ENCODE measurements at places on chromosomes 3 and 15.

GRCh38 chr15:57503051-57503702 lies 88.5 kb upstream of the MYZAP start:
- DNase-seq: no peak

- peak; percentile 72 for DNase-seq
Observed at GRCh38 chr3:32175607-32176197, 62.8 kb upstream of the CMTM8 start.

GRCh38 chr15:69703532-69704187 lies 251.0 kb downstream of the RPLP1 start:
- DNase-seq: no peak

DNA sequence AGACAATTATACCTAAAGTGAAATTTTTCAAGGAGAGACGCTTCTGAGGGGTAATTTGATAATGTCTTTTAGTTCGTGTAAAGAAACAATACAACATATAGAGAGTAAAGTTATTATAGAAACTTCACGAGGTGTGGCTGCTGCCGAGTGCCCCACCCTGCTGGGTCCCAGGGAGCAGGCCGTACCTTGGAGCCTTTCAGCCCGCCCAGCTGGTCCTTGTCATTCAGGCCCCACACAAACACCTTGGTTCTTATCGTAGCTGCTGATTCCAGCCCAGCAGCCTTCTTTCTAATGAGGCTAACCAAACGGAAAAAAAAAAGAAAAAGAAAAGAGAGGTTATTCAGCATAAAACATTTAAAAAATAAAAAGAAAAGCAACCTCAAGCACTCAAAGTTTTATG lies 83.1 kb upstream of the OCA2 start:
- DNase-seq: no peak

DNA sequence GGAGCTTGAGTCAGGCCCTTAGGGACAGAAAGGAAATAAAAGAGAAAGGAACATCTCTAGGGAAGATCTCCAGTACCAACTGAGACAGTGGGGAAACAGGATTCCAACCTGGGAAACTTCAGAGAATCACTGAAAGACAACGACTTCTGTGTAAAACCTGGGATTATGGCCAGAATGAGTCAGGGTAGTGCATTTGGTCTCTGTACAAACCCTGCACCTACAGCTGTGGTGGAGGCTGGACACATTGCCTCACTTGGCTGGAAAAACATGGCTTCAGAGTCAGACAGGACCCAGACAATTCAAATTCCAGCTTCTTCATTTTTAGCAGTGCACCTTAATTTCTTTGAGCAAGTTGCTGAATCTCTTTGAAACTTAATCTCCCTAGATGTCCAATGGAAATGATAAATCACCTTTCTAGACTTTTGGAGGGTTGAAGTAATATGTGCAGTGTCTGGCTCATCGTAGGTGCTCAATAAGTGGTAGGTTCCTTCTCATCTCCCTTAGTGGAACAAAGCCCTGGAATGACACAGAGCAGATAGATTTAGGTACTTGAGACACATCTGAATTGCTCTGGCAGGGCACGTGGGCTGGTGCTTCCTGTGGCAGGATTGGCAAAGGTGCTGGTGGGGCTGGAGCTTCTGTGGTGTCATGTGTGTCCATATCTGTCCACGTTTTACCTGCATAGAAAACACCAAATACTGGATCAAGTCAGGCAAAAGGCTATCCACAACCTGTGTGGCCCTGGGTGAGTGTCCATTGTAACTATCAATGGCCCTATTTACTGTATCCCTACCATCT lies 6.1 kb upstream of the CLSTN2 start:
- DNase-seq: no peak

DNA sequence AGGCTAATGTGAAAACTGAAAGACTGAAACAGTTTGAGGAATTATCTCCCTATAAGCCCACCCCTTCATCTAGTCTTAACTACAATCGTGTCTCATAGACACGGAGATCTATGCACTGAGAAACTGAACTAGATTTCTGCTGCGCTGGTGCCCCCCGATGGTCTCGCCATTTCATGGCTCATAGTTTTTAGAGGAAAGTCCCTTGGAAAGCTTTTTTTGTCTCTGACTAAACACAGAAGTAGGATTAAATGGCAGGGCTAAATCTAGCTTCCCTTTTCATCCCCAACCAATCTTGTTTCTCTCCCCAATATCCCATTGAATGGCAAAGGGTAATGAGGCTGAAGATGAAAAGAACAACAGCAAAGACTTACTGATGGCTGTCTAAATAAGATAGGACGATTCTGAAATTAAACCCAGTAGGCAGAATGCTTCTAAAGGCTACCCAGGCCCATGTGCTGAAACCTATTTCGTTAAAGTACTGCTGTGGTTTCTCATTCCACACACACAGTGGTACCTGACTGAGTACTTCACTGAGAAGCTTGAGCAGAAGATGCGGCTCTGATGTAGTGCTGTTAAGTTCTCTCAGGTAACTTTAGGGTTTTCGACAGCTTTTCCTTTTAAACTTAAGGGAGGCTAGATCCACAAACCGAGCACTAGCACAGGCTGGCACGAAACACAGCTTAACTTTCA lies 142.7 kb downstream of the GADL1 start:
- peak; percentile 47 for DNase-seq

DNA sequence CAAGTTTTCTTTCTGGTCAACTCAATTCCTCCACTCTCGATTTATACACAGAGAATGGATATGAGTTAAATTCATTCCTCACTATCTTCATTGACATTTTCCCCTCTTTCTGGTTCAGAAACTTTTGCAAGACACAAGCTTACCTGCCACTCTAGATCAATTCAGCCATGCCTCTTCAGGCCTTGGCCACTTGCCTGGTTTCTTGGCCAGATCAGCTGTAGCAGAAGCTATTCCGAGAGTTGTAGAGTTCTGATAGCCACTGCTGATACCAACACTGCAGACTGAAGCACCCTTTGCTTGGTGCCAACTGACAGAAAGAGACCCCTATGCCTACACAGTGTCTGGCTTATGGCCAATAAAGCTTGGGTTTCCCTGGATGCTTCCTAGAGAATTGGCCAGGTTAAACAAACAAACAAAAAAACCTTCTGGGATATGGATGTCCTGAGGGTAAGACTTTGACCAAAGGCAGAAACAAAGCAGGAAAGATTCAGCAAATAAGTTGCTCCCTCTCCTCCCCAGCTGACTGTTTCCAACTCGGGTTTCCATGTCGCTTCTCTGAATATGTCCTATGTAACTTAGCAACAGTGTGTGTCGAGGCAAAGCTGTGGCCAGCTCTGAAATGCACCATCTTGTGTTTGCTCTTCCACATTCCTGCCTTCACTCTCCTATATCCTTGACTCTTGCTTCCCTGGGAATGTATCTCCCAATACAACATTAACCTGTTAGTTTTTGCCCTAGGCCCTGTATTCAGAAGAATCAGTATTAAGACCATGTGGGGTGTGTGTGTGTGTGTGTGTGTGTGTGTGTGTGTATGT lies 521.6 kb downstream of the EPHA3 start:
- DNase-seq: no peak

- no peak for DNase-seq
Observed at GRCh38 chr3:115098354-115099073, 48.6 kb downstream of the ZBTB20 start.

DNA sequence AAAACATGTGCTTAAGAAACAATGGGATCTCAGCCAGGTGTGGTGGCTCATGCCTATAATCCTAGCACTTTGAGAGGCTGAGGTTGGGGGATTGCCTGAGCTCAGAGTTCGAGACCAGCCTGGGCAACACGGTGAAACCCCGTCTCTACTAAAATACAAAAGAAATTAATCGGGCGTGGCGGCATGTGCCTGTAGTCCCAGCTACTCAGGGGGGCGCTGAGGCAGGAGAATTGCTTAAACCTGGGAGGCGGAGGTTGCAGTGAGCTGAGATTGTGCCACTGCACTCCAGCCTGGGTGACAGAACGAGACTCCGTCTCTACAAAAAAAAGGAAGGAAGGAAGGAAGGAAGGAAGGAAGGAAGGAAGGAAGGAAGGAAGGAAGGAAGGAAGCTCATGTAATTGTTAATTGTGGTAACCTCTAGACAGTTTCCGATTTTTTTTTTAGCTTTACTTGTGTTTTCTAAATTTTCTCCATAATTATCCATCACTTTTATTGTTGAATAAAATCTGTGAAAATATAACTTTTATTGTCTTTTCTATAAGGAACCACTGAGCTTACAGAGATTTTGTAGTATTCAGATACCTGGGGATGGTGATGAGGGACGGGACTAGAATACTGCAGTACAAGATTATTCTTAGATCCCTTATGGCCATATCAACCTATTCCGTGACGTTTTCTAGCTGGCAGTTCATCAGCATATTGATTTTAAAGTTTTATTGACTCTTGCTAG lies 506.9 kb downstream of the NR2F2 start:
- no peak for DNase-seq

GRCh38 chr3:196569003-196569516 lies 600 bp downstream of the FBXO45 start:
- peak; percentile 39 for DNase-seq

GRCh38 chr3:141070727-141071357 lies 19.7 kb downstream of the SPSB4 start:
- DNase-seq: no peak

DNA sequence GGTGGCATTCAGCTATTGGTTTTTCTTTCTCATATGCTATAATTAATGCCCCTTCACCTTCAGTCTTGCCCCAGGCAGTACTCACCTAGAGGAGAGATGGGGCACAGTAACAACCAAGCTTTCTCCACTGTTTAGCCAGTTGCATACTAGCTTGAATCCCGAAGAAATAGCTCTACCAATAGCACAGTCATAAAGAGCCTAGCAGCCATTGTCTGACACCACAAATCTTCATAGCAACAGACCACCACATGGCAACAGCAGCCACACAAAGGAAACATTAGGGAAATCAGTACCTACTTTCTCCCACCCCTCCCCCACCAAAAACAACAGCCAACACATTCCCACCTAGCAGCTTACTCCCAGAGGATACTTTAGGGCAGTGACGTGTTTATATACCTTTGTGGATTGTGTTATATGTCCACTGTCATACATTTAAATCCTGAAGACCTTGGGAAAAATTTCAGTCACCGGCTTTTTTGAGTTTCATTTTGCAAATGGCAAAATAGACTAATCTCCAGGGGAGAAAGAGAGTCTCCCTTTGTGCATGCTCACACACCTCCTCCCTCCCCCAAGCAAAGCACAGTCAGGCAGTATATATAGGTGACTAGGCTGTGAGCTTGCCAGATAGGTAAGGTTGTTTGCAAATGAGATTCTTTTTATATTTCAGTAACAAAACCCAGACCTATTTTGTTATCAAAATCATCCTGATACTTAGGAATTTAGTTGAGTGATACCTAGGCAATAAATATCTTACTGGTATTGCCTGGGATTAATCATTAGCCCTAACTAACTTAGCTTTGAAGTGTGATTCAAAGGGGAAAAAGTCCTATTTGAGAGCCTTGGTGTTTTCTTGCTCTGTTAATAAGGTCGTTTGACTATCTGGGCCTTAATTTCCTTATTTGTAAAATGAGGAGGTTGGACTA lies 140.6 kb downstream of the RBPMS2 start:
- no peak for DNase-seq

GRCh38 chr3:196055240-196055639 lies 26.6 kb downstream of the TFRC start:
- DNase-seq: no peak

- no peak for DNase-seq
Observed at GRCh38 chr3:70179111-70179510, 133.3 kb downstream of the MDFIC2 start.

- DNase-seq: peak; percentile 55
Observed at GRCh38 chr3:12707449-12707848, 43.5 kb upstream of the RAF1 start.

- no peak for DNase-seq
Observed at GRCh38 chr3:47909607-47910006, 106.6 kb downstream of the MAP4 start.

DNA sequence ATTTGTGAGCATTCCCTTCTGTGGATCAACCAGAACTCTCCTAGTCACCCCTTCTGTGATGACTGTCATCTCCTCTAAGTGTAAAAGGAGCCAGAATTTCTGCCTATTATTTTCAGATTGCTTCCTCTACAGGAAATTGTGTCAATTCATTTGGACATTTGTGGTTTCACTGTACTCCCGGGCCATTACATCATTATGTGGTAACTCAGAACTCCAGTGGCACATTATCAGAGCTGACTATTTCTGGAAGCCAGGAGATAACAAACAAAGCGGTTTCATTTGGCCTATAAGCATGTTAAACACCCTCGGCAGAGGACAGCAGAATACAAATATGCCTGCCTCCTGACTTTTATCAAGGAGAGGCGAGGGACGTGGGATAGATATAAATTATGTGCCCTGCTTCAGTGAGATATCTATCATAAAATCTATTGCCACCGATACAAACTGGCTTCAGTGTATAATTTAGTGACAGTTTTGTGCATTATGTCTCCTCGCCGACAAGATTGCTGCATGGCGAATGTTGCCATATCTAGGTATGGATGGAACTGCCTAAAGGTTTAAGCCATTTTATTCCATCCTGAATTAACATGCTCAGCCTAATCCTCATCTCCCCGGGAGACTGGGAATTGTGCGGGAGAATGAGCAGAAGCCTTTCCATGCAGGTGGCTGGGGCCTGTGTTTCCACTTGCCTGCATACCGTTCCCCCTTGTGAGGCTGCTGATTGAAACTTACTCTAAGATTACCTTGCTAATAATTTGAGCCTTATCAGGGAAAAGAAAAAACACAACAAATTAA lies 193.4 kb upstream of the SEMA6D start:
- DNase-seq: no peak

GRCh38 chr3:128366136-128366535 lies 100.6 kb downstream of the DNAJB8 start:
- no peak for DNase-seq

GRCh38 chr3:160564949-160565441 lies 376 bp downstream of the KPNA4 start:
- DNase-seq: no peak

GRCh38 chr15:79897380-79897678 lies 515 bp upstream of the MTHFS start:
- DNase-seq: no peak

DNA sequence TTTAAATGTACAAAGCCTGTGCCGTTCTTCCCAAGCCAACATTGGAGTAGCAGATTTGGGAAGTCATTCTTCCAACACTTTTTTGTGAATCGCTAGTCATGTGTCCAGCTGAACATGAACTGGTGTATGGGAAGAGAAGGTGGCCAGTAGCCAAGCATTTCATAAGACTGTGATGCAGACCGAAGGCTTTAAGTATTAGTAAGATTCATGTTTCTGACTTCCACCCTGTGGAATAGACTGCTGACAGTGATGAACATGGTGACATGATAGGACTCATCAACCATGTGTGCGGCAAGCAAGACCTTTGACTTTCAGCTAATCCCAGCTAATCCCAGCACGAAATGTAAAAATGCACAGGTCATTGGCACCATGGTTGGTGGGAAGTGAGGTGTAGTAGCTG lies 48.3 kb upstream of the THSD4 start:
- DNase-seq: no peak
